ENCODE measurements at places on chromosomes 4 and X.

DNA sequence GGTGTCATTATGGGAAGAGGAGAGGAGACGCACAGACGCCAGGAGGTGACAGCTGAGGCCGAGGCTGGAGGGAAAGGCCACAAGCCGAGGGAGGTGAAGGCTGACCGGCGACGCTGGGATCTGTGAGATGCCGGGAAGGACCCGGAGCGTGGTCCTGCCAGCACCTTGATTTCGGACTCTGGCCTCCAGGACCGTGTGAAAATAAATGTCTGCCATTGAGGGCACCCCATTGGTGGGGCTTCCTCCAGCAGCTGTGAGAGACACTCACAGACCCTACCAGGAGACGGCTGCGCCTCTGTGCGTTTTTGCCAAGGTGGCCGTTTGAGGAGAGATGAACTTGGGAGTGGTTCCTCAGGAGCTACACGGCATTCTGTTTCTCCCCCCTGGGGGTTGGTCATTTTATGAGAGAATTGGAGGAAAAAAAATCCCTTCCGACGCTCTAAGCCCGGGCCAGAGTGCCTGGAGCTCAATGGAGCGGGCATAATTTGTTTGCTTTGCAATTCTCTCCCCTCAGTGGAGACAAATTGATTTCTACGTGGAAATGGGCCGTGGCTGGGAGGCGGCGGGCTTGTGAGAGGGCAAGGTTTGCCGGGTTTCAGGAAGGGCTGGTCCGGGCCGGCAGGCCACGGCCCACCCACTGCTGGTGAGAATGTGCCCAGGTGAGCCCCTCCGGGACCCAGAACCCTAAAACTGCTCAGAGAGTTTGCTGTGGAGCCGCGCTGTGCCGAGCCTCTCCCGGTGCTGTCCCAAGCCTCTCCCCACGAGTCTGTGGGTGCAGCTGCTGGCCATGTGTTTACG is 53.9 kb downstream of the CPZ start:
- no peak for DNase-seq

DNA sequence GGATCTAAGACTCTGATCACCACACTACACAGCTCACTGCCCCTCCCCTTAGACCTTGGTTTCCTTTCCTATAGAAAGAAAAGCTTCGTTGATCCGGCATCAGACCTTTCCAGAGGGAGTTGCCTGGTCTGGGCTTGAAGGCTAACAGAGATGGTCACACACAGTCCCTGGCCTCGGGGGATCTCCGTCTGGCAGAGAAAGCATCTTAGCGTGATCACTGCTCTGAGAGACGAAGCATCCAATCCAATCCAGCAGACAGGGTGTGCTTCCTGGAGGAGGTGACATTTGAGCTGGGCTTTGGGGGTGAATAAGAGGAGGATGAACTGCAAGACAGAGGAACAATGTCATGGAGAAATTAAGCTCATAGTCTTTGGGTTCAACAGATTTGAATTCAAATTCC is 49.5 kb downstream of the HTRA3 start:
- DNase-seq = no peak

GRCh38 chr4:112927544-112927943 is 121.9 kb upstream of the ANK2 start:
- no peak for DNase-seq

DNA sequence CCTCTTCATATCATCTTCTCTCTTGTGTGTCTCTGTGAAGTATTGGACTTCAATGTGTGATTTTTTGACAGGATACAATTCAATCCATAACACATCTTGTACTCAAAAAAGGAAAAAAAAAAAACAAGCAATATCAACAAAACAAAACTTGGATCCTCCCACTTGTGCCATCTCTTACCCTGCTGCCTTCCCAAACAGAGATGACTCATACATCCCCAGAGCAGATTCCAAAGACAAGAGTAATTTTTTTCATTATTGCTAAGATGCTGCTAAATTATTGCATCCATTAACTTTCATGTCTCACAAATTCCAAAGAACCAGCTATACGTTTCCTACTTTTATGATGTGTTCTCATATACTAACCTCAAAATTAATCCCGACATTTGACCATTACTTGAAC is 479.2 kb downstream of the GBA3 start:
- DNase-seq = no peak

- DNase-seq = no peak
These were observed 97.9 kb upstream of the MYOZ2 start for GRCh38 chr4:119037709-119038108.

GRCh38 chr4:183255487-183255886 is 64.6 kb downstream of the CLDN22 start:
- no peak for DNase-seq

- DNase-seq = no peak
These were observed 6.6 kb upstream of the ENOX2 start for GRCh38 chrX:130909469-130910136.

DNA sequence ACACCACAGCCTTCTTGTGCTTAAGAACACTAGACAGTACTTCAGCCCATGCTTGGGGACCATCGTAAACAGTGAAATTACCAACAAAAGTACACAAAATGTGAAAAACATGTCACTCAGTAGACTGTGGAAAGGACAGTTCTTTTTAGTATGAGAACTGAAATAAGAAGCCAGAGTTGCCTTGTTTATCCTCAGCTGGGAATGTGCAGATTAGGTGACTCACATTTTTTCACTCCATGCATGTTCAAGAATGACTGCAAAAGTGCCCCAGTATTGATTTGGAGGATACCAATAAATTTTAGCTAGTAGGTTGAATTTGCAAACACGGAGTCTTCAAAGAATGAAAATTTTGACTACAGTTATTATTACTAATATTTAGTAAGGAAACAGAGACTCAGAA is 23.1 kb upstream of the BMP3 start:
- DNase-seq = no peak

- DNase-seq = no peak
These were observed 143.2 kb downstream of the KIT start for GRCh38 chr4:54800831-54801530.

- DNase-seq = no peak
These were observed 25.2 kb downstream of the PPP1R2C start for GRCh38 chrX:42752730-42753129.

DNA sequence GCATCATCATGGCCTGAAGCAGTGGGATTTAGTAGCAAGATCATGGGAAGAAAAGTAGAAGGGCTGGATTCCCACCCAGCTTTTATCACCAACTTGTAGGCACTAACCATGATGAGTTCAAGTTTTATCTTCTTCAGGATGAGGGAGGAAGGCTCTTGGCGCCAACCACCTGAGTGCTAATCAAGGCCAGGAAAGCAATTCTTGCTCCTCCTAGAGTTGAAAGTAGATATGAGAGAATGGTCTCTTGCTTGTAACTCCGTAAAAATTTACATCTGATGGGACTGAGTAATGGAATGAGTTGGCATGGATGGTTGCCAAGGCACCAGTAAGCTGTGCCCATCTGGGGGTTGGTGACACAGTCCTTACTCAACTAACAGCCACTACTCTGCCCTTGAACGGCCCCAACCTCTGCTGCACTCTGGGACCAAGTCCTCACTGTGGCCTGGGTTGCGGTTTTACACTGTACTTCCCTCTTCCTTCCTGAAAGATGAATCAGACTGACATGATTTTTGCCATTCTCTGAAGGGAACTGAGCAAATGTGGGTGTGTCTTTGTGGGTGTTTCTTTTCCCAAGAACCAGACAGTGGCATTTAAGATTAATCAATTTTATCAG is 39.4 kb upstream of the NDP start:
- DNase-seq = no peak

- no peak for DNase-seq
These were observed 81.7 kb downstream of the PCDH7 start for GRCh38 chr4:30801876-30802275.

- DNase-seq = no peak
These were observed 1778.2 kb upstream of the PCDH10 start for GRCh38 chr4:131370846-131371245.

GRCh38 chr4:99637174-99637573 is 20.5 kb downstream of the C4orf54 start:
- no peak for DNase-seq

Data from activated CD4-positive, CD25-positive, alpha-beta regulatory T cell treated with anti-CD3 and anti-CD28 coated beads, Interleukin-2, amount 50 U/mL, for 72 hours (primary cell).